ENCODE measurements at places on chromosomes 1 and 21. TPM values are rescaled to one million over a fixed set of nuclear protein-coding genes. Genes with fewer than 3 reads are reported as not detected.

GRCh38 chr1:234597894-234598293 is 12.1 kb downstream of the IRF2BP2 start:
- peak; percentile 70 for DNase-seq

GRCh38 chr21:20971296-20971921 is 26.8 kb upstream of the NCAM2 start:
- DNase-seq = no peak

DNA sequence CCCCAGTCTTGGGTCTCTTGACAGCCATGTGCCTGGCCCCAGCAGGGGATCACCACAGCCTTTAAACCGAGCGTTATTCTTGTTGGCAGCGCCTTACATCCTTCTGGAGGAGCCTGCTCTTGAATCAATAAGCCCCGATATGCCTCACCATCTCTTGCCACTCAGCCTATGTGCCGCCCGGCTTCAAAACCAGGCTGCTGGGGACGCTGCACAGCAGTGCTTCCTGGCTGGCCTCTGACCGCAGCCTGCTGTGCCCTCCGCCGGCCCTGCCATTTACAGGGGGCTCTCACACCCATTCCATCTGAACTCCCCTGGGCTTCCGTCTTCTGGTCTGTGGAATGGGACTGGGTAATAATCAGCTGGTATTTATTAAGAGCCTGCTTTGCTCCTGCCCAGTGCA is 3.0 kb upstream of the PEX10 start:
- DNase-seq = peak; percentile 24

DNA sequence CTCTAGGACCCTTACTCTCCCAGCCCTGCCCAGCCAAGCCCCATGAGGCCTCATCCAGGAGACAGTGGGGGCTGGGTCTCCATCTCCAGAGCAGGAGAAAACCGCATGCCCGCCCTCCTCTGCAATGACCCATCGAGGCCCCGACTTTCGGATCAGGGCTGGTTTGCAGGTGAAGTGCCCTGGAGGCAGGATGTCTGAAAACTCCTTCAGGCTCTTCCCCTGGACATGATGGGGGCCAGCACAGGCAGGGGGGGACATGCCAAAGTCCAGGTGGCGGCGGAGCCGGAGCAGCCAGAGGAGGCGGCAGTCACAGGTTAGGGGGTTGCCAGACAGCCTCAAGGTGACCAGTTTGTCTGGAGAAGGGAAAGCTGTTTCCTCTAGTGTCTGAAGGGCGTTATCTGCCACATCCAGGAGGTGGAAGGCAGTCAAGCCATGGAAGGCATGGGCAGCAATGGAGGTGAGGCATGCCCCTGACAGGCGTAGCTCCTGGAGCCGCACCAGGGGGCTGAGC is 3.9 kb downstream of the LINGO4 start:
- DNase-seq = no peak

DNA sequence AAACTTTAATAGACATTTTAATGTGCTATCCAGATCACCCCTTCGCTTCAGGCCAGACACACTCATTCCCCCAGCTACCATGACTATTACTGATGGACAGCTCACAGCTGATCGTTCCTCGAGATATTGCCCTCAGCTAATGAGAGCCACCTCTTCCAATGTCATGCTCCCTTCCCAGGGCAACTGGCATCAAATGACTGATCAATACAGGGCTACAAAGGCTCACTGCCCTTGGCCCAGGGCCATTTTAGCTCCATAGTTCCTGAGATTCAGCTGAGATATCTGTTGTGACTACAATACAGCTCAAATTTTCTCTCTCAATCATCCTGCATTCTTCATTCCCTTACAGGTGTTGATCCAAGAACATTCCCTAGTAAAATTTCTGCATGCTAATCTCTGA is 104.5 kb upstream of the PKN2 start:
- no peak for DNase-seq

Gene KCNT2
- not detected for total RNA-seq

- DNase-seq = no peak
These were observed 6.0 kb downstream of the KLHDC8A start for GRCh38 chr1:205350691-205351141.

DNA sequence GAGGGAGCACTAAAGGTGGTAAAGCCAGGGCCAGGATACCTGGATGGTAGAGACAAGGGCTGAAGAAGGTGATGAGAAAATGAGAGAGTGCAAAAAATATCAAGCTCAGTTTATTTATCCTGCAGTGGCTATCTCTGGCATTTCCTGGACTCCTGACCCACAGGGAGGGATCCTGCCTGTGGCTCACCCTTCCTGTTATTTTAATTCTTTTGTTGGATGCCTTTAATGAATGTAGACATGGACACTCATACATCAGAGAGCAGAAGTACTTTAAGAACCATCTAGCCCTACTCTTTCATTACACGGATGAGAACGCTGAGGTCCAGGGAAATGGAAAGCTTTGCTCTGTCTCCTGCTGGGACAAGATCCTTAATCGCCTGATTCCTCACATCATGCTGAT is 20.6 kb downstream of the JUN start:
- DNase-seq = no peak

DNA sequence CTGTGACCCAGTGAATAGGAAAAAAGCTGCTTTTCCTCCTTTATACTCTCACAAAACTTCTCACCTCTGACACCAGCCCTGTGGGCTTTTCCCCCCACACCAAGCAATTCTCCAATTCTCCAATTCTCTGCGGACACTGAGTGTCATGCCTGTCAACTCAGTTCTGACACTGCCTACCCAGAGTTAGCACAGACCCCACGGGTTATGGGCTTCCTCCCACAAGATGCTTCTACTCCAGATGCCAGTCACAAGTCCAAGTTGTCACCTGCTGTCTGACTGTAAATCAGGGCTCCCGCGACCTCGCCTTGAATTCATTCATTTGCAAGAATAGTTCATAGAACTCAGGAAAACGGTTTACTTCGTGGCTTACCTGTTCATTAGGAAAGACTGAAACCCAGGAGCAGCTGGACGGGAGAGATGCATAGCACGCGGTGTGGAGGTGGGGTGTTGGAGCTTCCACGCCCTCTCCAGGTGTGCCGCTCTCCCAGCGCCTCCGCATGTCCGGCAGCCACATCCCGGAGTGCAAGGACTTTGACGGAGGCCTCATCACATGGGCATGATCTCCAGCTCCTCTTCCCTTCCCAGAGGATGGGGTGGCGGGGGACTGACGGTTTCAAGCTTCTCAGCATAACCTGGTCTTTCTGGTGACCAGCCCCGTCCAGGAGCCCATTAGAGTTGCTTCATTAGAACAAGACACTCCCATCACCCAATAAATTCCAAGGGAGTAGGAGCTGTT is 154.7 kb downstream of the PGBD5 start:
- DNase-seq = no peak

DNA sequence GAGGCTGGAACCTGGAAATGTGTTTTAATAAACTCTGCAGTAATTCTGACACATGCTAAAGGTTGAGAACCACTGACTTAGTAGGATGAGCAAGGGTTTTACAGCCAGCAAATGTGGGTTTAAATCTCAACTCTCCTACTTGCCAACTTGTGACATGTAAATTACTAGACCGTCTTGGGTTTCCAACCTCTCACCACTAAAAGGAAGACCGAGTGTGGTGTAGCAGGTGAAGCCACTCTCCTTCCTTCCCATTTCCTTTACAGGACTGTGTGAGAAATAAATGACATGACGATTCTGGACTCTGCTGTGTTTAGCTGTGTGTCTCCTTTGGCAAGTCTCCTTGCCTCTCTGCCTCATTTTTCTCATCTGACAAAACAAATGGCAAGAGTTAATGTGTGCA is 49.5 kb upstream of the DNAJC6 start:
- DNase-seq = no peak

- no peak for DNase-seq
These were observed 45.9 kb downstream of the NID1 start for GRCh38 chr1:236018885-236019453.

DNA sequence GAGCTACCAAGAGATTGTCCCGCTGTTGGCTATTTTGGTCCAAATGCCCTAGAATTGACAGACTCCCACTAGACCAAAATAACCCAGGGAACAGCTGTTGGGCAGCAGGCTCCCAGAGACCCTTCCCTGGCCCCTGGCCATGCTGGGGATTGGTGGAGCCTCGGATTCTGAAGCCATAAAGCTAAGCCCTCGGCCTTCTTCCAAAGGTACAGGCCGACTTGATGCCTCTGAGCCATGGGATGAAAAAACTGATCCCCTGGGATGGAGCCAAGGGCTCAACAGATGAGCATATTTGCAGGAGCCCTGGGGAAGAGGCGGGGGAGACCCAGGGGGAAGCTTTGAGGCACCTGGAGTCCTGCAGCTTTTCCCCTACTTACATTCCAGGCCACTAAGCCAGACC is 1.0 kb upstream of the LRRC38 start:
- no peak for DNase-seq

- no peak for DNase-seq
These were observed 17.6 kb upstream of the VPS45 start for GRCh38 chr1:150049926-150050325.

GRCh38 chr1:167484726-167485502 is 33.4 kb downstream of the CD247 start:
- no peak for DNase-seq

Gene SPRR1B
- total RNA-seq = not detected

Gene NOL9
- total RNA-seq = 39.1 TPM

- no peak for DNase-seq
These were observed 163.0 kb upstream of the TNR start for GRCh38 chr1:175906370-175906769.

Gene RNF220
- 69.0 TPM for total RNA-seq

- DNase-seq = no peak
These were observed 84.7 kb downstream of the EPHB2 start for GRCh38 chr1:22795366-22795714.

- DNase-seq = no peak
These were observed 25.3 kb downstream of the DSTYK start for GRCh38 chr1:205186191-205186590.

- DNase-seq = no peak
These were observed 8.7 kb downstream of the TACSTD2 start for GRCh38 chr1:58568271-58568860.

DNA sequence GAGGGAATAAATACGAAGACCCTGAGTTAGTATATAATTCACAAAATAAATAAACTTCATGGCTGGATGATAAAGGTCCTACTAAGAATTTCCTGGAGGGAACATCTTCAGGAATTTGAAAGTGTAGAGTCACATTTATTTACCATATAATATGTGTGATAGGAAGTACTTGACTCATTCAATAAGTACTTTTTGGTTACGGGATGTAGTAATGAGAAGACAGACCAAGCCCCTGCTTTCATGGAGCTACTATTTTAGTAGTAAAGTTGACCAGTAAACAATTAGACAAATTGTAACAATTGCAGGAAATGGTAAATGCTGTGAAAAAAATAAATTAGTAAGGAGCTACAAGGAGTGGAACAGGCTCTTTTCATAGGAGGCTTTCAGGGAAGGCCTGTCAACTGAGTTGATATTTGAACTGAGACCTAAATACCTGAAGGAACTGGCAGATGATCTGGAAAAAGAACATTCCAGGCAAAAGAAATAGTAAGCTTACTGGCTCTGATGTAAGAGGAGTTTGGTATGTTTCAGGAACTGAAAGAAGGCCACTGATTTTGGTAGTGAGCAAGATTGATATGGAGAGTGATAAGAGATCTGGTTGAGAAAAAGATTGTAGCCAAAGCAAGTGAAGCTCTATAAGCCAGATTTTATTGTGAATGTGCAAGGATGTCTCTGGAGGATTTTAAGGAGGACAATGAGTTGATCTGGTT is 36.2 kb downstream of the CAMSAP2 start:
- no peak for DNase-seq

Gene ACKR1
- not detected for total RNA-seq

- no peak for DNase-seq
These were observed 23.4 kb downstream of the DDI2 start for GRCh38 chr1:15640667-15641066.

- DNase-seq = no peak
These were observed 60.9 kb upstream of the RUNX3 start for GRCh38 chr1:24990779-24991641.

Gene GBP6
- 0.38 TPM for total RNA-seq

Gene NBL1
- total RNA-seq = 29.8 TPM

Gene FAM151A
- not detected for total RNA-seq

Gene SERPINC1
- total RNA-seq = not detected

DNA sequence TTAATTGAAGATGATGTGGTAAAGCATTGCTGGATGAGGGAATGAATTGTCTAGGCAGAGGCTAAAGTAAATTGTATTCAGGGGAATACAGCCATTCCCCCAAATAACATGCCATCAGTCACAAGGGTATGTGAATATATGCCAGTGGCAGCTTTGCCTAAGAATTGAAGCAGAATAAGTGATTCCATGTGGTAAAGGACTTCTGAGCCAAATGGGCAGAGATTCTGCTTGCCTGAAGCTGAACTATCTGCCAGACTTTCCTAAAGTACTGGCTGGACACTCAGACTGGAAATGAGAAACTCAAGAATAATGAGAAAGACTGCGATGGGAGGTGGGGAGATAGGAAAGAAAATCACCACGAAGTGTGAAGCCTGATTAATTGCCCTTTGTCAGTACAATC is 2.4 kb downstream of the LIX1L start:
- DNase-seq = no peak

GRCh38 chr1:50930965-50931737 is 28.9 kb downstream of the FAF1 start:
- DNase-seq = no peak

GRCh38 chr1:236143104-236143948 is 987 bp downstream of the GPR137B start:
- DNase-seq = peak; percentile 41

DNA sequence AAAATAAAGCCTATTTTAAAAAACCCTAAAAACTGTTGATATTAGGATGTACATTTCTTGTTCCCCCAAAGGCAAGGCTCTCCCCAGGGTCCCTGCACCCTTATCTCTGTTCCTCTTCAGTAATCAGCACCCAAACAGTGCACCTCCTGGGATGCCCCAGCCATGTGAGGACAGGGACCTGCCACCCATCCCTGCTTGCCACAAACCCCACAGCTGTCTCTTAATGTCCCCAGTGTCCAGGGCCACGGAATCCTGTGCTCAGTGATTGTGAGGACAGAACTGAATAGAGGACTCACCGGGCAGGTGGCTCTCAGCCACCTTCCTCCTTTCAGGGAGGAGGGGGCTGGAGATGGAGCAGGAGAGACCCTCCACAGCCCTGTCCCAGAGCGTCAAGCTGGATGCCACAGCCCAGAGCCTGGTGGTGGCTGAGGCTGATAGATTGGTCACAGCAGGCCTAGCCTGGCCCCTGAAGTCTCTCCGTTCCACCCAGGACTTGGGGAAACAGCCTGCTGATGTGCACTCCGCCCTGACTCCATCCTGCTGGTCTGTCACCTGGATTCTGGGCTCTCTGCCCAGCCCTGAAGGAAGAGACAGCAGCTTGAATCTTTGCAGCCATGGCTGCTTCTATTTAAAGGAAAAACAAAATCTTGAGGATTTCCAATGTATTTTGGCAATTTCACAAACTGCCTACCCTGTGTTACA is 23.1 kb downstream of the RNF187 start:
- no peak for DNase-seq

- DNase-seq = peak; percentile 99
These were observed at the start of gene LSS for GRCh38 chr21:46228345-46229051. Gene LSS, minus strand, starts transcription at chr21:46228774. Its CDS starts 29 bp downstream, at chr21:46228745.

GRCh38 chr21:21156957-21157356 is 158.7 kb downstream of the NCAM2 start:
- no peak for DNase-seq

- DNase-seq = peak; percentile 66
These were observed 3.4 kb upstream of the ECE1 start for GRCh38 chr1:21293537-21294265.

Data from activated CD4-positive, alpha-beta memory T cell treated with anti-CD3 and anti-CD28 coated beads, Interleukin-2, amount 10 ng/mL, durations not matched to agents 7 days and 5 days (primary cell).